ENCODE measurements at places on chromosomes 11 and 22.

GRCh38 chr11:43908191-43908590 is 27.6 kb downstream of the ALKBH3 start:
- no peak for DNase-seq

DNA sequence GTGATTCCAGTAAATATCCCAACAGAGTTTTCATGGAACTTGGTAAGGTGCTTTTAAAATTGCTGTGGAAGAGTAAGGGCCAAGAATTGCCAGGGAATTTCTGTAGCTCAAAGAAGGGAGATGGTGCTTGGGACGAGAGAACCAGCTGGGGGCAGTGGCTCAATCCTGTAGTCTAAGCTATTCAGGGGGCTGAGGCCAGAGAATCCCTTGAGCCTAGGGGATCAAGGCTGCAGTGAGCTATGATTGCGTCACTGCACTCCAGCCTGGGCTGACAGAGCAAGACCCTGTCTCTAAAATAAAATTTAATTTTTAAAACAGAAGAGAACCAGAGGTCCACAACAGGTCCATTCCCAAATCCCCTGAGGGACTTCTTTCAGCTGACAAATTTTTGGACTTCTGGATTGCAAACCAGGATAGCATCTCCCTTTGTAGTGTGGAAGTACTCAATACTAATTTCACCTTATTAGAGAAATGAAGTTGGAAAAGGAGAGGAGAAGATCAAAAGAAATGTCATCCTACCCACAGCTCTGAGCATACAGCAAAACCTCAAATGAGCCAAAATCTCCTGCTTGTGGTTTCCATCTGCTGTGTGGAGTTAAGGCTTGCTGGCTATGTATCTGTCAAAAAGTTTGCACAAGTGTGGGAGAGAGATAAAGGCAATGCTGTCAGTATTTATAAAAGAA is 59.2 kb upstream of the CLPB start:
- DNase-seq = no peak

DNA sequence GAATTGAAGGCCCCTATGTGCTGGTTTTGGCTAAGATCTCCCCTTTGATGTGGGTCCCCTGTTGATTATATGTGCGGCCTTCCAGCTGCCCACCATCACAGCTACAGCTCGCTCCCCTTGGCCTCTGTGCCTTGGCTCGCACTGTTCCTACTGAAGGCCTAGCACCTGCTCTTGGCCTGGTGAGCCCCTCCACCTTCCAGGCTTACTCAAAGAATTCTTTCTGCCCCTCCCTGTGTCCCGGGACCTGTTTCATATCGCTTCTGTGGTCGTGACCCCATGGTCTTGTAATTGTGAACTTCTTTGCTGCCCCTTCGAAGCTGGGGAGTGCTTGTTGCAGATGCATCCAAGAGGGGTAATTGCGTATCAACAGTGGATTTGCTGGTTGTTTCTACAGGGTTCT is 12.5 kb downstream of the PEX26 start:
- no peak for DNase-seq

- no peak for DNase-seq
Observed at GRCh38 chr11:104855965-104856364, 42.3 kb downstream of the CASP12 start.

- no peak for DNase-seq
Observed at GRCh38 chr11:103737747-103738146, 298.7 kb upstream of the DDI1 start.

GRCh38 chr11:91906871-91907624 is 317.6 kb upstream of the FAT3 start:
- no peak for DNase-seq

GRCh38 chr22:32531931-32532819 is 57.6 kb downstream of the FBXO7 start:
- DNase-seq = no peak

- no peak for DNase-seq
Observed at GRCh38 chr22:30045494-30045887, 34.8 kb upstream of the HORMAD2 start.

- DNase-seq = no peak
Observed at GRCh38 chr22:49753961-49754695, 73.5 kb downstream of the BRD1 start.

DNA sequence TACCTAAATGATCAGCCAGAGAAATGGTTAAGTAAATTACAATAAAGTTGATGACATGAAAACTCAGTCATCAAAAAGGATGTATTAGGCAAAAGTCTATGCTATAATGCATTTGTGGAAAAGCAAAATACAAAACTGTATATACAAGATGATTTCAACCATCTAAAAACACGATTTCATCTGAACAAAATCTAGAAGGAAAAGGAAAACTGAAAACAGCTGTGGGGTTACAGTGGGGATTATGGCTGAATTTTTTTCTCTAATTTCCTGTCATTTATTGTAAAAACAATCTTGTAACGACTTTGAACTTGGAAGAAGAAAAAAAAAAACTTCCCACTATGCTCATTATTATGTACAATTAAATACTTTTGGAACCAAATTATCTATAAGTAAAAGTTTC is 30.3 kb downstream of the CHEK2 start:
- no peak for DNase-seq

DNA sequence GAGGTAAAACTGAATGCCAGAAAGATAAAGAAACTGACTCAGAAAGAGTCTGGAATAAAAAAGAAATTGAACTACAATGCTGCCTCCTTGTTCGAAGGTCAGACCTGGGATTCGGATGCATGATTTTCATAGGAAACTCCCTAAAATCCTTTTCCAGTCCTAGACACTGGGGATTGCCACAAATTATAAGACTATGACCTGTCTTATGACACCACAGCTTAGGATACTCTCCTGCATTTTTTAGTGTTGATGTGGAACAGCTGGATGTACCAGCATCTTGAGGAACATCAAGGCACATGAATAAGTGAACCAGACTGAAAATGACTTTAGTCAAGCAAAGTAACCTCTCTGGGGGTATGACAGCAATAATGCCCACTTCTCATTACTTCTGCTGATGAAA is 9.0 kb downstream of the KIRREL3 start:
- no peak for DNase-seq

DNA sequence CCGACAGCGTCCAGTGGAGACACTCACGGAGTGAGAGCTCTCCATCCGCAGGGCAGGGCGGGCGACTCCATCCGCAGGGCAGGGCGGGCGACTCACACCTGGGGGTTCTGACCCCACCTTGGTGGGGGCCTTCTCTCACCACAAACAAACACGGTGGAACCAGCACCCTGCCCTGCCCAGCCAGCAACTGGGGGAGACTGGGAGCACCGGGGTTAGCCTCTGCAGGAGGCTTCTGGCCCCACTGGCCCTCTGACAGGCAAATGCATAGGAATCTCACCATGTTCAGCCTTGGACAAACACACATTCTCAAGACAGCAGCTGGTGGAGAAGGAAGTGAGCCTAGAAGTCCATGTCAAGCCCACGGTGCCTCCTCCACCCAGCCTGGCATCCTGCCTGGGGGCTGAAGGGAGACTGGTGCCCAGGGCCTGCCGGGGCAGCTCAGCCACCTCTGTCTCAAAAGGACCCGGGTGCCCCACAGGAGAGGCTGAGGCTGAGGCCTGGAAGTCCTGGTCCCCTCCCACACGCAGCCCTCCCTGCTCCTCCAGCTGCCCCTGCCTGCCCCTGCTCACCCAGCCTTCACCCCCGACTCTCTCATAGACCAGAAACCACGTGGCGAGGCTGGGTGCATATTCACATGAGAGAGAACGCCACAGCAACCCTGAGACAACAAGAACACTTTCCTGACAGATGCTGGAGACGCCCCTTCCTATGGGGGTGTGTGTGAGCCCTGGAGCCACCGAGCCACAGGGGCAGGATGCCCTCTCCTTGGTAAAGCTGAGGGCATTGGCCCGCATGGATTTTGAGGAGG is 98.4 kb upstream of the B3GAT1 start:
- DNase-seq = no peak

GRCh38 chr22:17350292-17350691 is 19.0 kb upstream of the CECR2 start:
- DNase-seq = no peak

DNA sequence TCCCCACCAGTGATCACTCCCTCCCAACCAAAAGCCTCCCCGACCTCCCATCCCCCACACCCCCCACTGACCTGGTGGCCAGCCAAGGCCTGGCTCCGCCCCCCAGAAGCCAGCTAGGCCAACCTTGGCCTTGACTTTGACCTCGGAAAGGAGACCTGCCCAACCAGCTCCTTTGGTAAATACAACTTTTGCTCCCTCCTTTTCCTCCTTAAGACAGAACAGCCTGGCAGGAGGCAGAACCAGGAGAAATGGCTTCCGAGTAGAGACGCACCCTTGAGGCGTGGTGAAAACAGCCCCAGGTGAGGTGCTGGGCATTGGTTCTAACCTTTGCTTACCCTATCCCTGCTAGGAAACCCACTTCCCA is 27.0 kb downstream of the PLEKHA7 start:
- DNase-seq = no peak

DNA sequence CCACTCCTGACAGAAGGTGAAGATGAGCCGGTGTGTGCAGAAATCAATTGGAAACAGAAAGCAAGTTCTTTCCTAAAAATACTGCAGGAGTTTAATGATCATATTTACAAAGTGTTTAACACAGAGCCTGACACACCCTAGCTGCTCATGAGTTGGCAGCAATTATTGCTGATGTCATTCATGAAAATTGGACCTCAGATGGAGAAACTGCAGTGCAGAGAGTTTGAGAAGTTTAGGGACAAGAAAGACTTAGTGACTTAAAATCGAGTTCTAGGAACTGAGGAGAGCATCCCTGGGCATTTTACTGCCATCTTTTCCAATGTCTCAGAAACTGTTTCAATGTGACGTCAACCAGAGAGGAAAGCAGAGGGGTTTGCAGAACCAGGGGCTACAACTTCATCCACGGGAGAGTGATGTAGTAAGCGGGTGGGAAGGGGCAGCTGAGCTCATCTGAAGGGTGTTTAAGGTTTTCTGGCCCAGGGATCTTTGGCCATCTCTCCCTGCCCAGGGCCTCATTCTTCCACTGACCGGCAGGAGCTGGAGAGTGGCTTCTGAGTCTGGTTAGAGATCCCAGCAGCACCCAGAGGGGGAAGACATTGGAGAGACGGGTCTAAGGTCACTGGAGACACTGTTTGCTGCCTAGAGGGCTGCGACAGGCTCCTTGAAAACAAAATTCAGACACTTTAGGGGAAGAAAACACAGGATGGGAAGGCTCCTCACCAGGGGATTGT is 21.1 kb upstream of the IGLL5 start:
- no peak for DNase-seq

- DNase-seq = peak; percentile 77
Observed at GRCh38 chr22:17501679-17502285, 61.5 kb upstream of the SLC25A18 start.

DNA sequence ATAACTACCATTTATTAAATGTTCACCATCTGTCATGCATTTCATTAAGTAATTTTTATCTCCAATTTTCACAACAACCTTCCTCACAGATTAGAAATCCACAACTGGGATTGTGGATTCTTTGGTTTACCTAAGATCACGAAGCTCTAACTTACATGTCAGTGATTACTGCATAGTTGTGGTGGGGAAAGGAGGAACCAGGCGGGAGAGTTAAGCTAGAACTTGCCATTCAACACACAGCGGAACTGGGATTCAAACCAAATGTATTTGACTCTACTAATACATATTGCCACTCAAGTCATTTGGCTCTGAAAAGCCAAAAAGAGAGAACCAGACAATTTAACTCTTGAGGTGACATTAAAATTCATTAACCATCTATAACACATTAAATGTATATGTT is 10.4 kb upstream of the LAYN start:
- no peak for DNase-seq

DNA sequence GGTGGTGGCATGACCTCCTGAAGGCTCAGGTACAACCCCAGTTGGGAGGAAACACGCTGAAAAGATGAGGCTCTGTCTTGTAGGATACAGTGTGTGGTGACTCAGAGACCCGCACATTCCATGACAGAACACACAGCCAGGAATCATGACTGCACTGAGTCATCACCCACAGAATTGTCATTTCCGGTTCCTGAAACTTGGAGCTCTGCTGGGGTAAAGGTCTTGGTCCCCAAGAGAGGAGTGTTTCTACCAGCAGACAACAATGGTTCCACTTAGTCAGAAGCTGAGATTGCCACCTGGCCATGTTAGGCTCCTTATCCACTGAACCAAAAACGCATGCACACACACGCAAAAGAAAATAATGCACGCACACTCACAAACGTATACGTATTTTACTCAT is 31.5 kb upstream of the CYB5R3 start:
- DNase-seq = no peak

DNA sequence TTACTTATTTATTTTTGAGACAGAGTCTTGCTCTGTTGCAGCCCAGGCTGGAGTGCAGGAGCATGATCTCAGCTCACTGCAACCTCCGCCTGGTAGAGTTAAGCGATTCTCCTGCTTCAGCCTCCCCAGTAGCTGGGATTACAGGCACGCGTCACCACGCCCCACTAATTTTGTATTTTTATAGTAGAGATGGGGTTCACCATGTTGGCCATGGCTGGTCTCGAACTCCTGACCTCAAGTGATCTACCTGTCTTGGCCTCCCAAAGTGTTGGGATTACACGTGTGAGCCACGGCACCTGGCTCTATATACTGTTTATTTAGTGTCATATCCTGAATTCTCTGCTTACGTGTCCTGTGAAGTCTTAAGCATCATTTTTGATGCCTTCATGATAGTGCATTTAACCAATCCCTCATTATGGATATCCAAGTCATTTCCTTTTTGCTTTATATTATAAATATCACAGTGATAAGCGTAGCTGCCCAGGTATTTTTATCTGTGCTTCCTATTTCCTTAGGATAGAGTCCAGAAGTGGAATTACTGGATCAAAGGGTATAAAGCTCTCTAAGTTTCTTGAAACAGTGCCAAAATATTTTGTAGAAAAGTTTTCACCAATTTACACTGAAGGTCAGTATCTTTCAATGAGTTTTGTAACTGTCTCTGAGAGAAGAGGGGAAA is 871 bp upstream of the SIDT2 start:
- DNase-seq = no peak

DNA sequence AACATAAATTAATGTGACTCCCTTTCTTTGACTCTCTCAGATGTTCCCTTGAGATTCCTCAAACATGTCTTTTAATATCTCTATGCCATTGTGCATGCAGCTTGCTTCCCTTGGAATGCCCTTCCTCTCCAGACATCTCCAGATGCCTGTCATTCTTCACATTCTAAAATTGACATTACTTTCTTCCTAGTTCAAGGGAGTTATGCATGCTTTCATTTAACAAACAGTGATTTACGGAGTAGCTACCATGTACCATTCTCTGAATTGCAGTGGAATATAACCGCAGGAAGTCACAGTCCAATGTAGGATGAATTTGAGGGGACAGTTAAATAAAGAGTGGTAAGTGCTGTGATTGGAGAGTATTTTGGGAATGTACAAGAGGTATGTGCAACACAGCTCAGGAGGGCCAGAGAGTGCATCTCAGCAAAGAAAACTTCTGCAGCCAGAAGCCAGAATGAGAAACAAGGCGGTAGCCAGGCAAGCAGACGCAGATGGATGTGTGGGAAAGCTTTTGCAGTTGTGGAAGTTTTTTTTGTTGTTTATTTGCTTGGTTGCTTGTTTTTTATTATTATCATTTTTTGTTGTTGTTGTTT is 18.7 kb downstream of the MMP10 start:
- no peak for DNase-seq

All from HuH-7 (cell line).